CD4-positive, alpha-beta T cell treated with Interferon alpha-2 for 1 hour (primary cell): ENCODE measurements at places on chromosomes 2 and 18.

DNA sequence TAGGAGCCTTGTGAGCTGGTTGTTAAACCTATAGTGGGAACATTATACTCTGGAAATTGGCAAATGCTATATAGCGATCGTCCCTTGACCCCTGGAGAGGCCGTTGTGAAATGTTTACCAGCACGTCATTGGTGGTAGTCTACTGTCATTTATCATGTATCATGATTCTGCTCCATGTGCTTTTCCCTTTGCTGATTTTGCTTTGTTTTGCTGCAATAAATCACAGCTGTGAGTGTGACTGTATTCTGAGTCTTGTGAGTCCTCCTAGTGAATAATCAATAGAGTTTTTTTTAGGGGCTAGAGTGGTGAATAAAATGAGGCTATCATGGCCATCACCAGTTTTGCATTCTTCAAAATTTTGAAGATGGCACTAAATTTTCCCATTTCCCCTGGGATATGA, 189.1 kb downstream of the HRH4 start:
- DNase-seq, result no peak

GRCh38 chr2:118878531-118879149, 31.2 kb upstream of the EN1 start:
- no peak for DNase-seq

DNA sequence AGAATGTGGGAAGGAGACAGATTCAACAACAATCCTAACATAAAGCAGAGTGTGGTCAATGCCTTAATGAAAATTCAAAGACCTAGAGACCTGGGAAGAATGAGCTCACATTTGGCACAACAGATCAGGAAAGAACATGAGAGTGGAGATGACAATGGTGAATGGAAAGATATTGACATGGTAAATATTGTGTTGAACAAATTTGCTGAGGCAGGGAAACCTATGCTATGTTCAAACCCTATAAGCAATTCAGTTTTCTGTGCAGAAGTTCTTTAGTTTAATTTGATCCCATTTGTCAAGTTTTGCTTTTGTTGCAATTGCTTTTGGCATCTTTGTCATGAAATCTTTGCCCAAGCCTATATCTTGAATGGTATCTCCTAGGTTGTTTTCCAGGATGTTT, 199.4 kb upstream of the LRRTM4 start:
- no peak for DNase-seq

GRCh38 chr2:115199966-115200365, 757.5 kb downstream of the DPP10 start:
- no peak for DNase-seq

DNA sequence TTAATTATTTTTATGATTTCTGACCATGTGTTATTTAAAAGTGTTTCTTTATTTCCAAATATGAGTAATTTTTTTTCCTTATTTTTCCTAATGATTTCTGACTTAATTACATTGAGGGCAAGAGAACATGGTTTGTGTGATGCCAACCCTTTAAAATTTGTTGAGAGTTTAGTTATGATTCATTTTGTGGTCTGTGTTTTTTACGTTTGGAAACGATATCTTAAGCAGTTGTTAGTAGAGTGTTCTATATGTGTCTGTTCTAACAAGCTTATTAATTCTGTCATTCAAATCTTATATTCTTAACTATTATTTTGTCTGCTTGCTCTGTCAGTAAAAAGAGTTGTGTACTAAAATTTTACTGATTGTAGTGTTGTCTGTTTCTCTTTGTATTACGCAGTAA, 15.0 kb downstream of the NAB1 start:
- no peak for DNase-seq

DNA sequence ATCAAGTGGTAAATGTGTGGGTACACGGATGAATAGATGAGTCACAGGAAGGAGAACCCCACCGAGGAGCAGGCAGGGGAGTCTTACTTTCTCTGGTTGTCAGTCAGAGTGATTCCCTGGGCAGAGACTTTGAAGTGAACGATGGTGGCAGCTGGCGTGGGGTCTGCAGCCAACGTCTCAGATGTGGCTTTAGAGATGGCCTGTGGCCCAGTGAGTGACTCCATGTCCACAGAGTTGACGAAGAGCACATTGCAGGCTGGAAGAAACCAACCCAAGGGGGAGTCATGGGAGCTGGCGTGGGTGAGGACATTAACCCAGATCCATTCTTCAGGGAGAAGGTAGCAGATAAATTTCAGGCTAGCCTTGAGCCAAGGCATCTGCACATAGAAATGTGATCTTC, 193.1 kb downstream of the TNS1 start:
- no peak for DNase-seq

- DNase-seq, result no peak
Measured at GRCh38 chr2:127386246-127386645, 1.5 kb downstream of the MAP3K2 start.

DNA sequence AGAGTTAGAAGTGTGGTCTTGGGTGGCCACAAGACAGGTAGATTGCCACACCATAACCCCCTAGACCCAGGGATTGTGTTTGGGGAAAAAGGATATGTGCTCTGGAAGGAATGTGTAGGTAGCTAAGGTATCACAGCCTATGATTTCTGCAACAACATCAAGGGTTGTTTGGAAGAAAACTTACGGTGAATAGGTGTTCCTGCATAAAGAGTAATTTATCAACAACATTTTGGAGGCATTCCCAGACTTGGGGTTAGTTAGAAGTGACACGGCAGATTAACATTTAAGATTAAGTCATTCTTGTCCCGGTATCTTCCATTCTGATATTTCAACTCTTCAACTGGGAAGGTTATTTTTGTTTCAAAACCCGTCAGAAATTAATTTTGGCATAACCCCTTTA, 65.5 kb downstream of the SPP2 start:
- no peak for DNase-seq

DNA sequence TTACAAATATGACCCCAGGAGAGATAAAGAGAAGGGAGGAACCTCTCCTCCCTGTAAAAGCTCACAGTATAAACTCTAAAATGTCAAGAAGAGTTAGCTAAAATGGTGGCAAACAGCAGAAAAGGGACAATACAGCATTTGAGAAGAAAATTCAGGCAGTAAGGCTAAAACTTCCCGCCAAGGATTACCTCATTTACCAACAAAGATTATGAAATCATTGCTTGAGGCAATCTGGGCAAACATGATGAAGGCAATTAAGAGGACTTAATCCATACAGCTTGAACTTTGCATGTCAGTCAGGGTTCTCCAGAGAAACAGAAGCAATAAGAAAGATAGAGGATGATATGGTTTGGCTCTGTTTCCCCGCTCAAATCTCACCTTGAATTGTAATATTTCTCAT, 81.4 kb downstream of the CMPK2 start:
- no peak for DNase-seq

DNA sequence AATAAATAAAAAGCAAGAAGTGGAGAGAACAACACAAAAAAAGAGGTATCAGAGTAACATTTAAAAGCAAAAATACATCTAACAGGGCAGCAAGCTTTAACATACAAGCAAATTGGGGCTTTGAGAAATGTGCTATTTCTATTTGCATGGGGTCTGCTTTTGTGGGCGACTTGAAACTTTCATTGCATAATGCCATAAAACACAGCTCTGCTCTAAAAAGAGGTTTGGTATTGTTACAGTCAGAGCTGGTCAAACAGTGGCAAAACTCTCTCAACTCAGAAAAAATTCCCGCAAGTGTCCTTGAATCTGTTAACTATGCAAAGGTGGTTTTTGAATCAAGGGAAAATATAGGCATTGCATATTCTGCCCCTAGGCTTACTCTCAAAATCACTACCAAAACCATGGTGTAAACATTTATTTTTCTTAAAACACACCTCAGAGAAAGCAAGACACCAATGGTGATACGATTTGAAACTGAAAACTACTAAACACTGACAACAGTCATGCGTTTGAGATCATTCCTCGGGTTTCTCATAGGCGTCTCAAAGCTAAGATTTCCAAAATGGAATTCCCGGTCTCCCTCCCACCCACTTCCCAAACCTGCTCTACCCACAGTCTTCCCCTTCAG, 45.5 kb downstream of the RNF152 start:
- DNase-seq, result no peak

DNA sequence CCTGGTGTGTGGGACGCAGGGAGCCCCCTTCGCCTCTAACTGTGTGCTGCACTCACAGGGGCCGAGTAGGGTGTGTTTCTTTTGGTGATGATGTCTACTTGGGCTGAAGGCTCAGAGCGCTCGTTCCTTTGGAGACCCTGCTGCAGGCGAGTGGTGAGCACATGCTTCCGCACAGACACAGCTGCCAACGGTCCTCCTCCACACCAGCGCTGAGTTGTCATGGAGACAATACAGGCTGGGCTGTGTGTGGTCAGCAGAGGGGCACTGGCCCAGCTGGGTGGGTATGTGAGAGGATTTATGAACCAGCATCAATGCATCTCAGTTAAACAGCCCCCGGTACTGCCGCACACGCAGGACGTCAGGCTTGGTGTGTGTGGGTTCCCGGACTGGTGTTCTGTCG, 143.5 kb downstream of the SH3RF3 start:
- DNase-seq, result no peak

GRCh38 chr2:222907048-222907447, 46.2 kb downstream of the ACSL3 start:
- DNase-seq, result no peak

- no peak for DNase-seq
Measured at GRCh38 chr2:220764171-220764570, 807.9 kb downstream of the EPHA4 start.

- DNase-seq, result no peak
Measured at GRCh38 chr2:202037086-202037485, 3.4 kb downstream of the FZD7 start.

DNA sequence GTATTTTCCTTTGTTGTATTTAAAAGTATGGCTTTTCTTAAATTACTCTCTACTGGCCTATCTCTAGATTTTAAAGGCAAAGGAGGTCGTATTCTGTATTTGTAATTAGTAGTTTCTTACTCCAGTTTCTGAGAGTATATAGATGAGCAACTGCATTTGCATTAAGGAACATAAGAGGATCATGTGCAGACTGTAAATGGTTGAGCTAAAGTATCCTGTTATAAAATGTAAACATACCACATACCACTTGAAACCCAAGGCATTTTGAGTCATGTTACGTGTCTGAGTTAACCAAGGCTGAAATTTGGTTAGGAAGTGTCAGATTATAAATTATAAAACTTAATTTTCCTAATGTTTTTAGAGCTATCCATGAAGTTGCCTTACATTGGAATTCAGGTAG, 76.3 kb downstream of the GPD2 start:
- DNase-seq, result no peak

DNA sequence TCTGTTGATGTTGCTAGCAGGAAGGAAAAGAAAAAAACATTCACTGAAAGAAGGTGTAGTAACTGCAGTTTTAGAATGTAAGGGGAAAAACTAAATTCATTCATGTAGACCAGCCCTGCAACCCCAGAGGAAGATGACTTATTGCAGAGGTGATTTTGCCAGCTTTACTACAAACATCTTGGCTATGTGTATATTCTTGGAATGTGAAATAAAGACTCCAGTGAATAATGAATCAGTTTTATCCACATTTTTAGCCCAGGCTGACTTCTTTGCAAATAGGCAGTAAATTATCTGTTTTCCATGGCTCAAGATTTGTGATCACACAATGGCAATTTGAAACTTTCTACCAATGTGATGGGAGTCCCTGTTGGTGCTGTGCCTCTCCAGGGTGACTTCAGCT, 206.1 kb upstream of the SETBP1 start:
- DNase-seq, result no peak

- no peak for DNase-seq
Measured at GRCh38 chr2:100876231-100876860, 56.4 kb downstream of the NPAS2 start.

- no peak for DNase-seq
Measured at GRCh38 chr2:68901199-68901514, 30.0 kb upstream of the BMP10 start.

DNA sequence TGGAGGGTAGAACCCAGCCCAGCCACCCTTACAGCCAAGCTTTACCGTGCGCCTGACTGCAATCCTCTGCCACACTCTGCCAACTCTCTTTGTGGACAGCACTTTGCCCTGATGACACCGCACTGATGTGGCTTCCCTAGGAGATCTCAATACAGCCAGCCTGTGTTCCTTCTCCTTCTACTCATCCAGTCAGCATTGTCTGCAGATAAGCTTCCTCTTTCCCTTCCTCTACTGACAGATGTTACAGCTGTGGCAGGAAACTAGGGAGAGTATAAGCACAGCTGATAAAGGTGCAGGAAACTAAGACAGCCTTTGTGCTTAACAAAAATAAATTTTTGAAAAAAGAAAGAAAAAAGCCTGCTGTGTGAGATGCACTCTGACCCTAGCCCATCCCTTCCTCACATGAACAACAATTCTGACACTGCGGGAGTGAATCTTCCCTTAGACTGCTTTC, 25.0 kb downstream of the CEP68 start:
- no peak for DNase-seq

DNA sequence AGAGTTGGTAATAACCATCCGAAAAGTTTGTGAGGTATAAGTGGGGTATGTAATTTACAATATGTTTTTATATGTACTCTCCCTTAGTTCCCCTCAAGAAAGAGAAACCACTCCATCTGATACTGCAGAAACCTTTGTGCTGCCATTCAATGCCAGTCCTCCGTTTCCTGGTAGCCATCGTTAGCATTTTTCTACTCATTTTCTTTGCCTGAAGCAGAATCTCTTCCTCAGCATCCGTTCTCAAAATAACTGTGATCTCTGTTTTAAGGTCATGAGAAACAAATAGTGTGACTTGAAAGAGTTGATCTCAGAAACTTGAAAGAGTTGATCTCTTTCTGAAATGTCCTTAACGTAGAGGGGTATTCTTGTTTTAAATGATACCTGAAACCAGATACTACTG, 996 bp downstream of the PTCD3 start:
- DNase-seq, result no peak

DNA sequence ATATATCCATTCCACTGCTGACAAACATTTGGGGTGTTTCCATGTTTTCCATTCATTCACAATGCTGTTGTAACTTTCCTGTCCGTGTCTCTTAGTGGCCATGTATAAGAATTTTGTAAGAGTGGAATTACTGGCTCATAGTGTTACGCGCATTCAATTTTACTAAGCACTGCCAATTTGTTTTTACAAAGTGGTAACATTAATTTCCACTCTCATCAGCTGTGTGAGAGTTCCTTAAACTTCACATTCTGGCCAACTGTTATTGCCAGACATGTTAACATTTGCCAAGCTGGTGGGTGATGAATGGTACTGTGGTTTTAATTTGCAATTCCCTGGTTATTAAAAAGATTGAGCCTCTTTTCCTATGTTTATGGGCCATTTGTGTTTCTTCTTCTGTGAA, 134.2 kb downstream of the DTNB start:
- no peak for DNase-seq

- no peak for DNase-seq
Measured at GRCh38 chr2:28991021-28991420, 9.9 kb downstream of the TOGARAM2 start.

GRCh38 chr2:149134335-149134923, 95.9 kb downstream of the LYPD6B start:
- no peak for DNase-seq
